ENCODE measurements at places on chromosomes 4 and X.

DNA sequence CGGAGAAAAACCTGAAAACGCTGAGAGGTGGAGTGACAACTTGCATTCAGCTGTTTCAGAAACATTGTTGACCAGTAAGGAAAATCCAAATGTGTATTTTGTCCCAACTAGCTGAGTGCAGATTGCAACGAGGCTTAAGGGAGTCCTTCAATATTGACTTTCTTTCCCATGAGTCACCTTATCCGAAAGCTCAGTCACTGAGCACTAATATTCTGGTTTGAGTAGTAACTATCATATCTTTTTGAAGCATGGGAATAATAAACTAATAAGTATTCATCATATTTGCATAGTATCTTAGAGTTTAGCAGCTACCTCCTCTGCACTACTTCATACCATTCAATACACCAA lies 604.3 kb downstream of the PACRGL start:
- no peak for DNase-seq

DNA sequence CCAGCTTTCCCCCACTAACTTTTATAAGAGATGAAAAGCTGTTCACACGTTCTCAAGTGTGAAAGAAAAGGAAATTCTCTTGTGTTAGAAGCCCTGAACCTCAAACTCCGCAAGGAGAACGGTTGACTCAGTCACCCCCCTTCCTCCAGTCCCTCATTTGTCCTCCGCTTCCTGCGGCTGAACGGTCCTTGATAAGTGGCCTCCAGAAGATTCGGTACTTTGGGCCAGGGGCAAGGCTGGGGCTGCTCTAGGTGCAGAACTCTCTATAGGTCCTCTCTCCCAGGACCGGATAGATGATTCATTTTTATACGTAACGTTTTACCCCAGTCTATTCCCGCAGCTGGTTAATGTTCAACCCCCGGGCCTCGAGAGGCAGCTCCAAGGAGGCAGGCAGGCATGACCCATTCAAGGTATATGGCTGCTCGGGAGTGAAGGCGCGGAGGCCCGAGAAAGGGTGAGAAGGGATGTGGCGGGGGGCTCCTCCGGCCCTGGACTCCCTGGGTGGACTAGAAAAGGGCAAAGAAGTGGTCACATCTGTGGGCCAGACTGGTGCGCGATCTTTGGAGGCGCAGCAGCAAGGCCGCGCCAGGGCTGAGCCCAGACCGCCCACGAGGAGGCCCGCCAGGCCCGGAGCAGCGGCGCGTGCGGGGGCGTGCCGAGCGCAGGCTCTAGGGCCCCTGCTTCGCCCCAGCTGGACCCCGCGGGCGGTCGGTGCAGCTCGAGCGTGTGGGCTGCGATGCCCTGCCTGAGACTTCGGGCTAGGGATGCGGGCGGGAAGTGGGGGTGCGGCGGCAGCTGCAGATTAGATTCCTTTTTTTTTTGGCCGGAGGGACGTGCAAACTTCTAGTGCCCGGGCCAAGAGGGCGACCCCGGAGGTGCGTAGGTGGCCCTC lies 11.7 kb downstream of the PITX2 start:
- no peak for DNase-seq

- DNase-seq = no peak
These were observed 1324.2 kb downstream of the RPA4 start for GRCh38 chrX:98207947-98208346.

- no peak for DNase-seq
These were observed 56.4 kb upstream of the VEGFC start for GRCh38 chr4:176849076-176849475.

DNA sequence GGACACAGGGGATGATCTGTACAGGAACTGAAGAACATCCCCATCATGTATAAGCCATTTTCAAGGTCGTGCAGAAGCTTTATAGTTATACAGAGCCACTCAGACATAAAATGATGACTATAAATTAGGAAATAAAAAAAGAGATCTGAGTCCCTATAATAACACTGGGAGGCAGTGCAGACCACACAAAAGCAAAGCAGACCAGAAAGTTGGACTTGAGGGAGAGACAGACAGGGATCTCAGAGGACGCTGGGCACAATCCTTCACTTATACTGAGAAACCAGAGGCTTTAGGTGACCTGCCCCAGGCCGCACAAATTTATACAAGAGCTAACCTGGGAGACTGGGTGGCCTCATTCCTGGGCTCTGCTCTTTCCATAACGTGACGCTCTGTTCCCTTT lies 70.5 kb downstream of the HADH start:
- DNase-seq = no peak

DNA sequence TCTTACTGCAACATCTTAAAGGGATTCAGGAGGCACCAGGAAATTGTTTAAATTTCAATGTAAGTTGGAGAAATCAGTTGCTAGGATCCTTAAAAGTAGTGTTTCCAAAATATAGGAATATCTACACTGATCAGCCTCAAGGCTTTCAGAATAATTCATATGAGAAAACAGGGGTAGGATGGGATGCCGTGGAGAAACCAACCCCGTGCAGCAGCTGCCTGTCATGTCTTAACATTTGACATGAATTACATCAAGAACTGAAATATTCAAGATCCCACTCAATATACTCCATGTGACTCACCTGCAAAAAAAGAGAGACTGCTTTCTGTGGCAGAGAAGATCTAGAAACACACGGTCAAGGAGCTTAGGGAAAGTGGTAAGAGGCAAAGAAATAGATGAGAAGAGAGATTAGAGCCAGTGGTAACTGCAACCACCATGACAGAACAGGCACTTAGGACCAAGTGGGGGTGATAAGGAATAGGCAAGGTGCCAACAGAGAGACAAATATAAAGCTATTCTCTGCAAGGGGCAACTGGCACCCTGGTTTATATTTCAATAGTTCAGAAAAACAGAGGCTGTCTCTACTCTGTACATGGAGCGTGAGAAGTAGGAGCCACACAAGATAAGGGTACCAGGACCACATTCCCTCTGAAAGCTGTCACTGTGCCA lies 64.0 kb downstream of the SLC39A8 start:
- no peak for DNase-seq

All from SHP77 treated with DMSO at 0.1 percent for 48 hours (cell line).